Epithelial cell of proximal tubule (primary cell): ENCODE measurements at places on chromosomes 6 and 20. TPM values are rescaled to one million over a fixed set of nuclear protein-coding genes. Genes with fewer than 3 reads are reported as not detected.

DNA sequence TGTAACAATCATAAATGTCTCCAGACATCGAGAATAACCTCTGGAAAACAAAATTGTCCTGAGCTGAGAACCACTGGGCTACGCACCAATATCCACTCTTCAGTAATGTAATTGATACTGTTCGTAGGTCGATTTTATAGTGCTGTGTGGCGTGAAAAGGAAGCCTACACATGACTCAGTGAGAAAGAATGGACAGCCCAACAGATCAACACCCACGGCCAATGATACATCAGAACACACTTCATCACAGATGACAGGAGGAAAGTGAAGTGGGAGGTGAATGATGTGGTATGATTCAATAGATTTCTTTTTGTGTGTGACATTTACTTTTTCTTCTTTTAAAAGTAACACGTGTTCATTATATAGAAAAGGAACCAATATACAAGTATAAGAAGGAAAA, 93.5 kb downstream of the RPS12 start:
- no peak for DNase-seq

GRCh38 chr6:122347280-122347679, 52.2 kb upstream of the HSF2 start:
- DNase-seq = no peak

Gene CDC5L
- total RNA-seq = 25.4 and 25.9 TPM in 2 replicates

Gene FERMT1
- total RNA-seq = 21.8 and 26.1 TPM in 2 replicates
